ENCODE measurements at places on chromosomes 2 and 18.

DNA sequence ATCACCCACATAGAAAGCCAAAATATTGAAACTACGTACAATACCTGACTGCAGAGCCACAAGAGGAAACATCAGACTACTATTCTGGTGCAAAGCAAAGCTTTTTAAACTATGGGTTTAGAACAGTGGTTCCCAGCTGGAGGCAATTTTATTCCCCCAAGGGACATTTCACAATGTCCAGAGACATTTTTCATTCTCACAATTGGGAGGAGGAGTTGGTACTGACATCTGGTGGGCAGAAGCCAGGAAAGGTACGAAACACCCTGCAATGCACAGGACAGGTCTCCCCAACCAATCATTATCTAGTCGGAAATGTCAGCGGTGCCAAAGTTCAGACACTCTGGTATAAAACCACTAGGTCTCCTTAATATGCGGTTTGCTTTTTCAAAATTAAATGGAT, 88.4 kb upstream of the ARL5A start:
- no peak for DNase-seq

GRCh38 chr2:184444623-184445223, 153.6 kb upstream of the ZNF804A start:
- no peak for DNase-seq

DNA sequence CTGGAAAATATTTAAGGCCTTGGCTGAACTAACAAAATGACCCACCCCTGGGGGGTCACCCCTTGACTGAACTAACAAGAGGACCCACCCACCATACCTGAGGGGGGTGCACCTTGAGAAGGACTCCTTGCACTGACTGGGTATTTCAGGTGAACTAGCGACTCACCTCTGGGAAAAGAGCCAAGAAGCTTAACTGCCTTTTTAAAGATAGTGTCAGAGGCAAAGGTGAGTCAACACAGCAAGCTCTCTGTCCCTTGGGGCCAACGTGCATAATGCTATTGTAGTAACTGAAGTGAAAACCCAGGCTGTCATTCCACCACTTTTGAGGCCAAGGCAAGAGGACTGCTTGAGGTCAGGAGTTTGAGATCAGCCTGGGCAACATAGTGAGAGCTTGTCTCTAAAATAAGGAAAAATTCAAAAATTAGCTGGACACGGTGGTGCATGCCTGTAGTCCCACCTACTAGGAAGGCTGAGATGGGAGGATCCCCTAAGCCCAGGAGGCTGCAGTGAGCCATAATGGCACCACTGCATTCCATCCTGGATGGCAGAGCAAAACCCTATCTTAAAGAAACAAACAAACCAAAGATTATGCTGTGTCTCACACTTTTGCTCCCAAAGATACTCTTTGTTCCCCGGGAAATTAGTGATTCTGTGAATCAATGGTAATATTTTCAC, 36.4 kb upstream of the ZCCHC2 start:
- DNase-seq = no peak

DNA sequence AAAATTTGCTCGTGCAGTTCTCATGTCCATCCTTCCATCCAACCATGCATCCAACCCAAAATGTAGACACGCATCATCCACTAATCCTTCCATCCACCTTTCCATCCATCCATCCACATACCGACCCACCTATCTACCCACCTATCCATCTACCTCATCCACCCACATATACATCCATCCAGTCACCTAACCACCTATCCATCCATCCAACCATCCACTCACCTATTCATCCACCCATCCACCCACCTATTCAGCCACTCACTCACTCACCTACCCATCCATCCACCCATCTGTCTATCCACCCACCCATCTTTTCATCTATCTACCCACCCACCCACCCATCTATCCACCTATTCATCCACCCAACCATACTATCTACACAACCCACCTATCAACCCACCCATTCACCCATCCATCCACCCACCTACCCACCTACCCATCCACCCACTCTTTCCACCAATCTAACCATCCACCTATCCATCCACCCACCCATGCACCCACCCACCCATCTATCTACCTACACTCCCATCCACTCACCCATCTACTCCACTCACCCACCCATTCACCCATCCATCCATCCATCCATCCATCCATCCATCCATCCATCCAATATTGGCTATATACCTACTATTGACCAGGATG, 94.3 kb downstream of the VAPA start:
- no peak for DNase-seq

- peak; percentile 74 for DNase-seq
Observed at GRCh38 chr2:45009928-45010701, 863 bp upstream of the SIX2 start.

GRCh38 chr2:196587056-196587455, 52.5 kb upstream of the CCDC150 start:
- DNase-seq = no peak

DNA sequence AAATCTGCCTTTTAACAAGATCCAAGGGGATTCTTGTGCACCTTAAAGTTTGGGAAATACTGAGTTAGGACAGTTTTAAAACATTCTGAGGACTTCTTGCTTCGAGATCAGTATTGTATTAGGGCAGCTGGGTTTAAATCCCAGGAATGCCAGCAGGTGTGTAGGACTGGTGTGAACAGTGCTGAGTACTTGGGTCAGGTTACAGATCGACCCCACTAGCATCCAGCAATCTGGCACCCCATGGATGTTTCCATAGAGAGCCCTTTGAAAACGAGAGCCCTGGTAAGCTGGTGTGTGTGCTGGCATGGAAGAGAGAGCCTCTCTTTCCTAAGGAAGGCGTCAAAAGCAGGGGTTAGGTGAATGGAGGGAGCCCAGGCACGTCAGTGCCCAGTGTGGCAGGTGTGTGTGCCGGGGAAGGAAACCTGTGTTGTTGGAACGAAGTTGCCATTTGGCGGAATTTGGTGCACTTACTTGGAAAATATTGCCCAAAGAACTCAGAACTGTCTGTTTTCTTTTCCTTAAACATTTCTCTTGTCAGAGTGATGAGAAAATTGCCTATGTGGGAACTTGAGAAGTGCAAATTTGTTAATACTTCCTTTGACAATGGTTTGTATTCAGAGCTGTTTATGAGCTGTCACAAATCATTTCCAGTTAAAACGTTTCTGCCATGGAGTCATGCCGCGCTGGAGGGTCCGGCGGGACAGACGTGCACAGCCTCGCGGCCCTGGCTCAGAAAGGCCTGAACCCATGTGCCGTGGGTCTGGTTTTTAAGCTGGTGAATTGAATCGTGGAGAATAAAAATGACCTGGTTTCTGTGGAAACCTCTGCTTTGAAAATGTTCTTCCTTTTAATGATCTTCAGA, 38.1 kb downstream of the LDLRAD4 start:
- DNase-seq = no peak

- no peak for DNase-seq
Observed at GRCh38 chr2:168350380-168350779, 103.0 kb upstream of the STK39 start.

GRCh38 chr2:195312662-195313061, 344.4 kb upstream of the SLC39A10 start:
- no peak for DNase-seq

GRCh38 chr18:73408469-73408868, 540.7 kb upstream of the NETO1 start:
- DNase-seq = no peak

DNA sequence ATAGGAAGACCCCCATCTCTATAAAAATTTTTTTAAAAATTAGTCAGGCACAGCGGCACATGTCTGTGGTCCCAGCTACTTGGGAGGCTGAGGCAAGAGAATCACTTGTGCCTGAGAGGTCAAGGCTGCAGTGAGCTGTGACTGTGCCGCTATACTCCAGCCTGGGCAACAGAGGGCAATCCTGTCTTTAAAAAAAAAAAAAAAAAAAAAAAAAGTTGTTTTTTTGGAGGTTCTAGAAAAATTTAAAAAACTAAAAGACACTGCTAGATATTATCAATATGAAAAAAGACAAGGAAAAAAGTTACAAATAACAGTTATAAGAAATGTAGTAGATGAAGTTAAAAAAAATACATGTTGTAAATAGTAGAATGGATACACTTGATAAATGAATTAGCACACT, 56.1 kb upstream of the C2orf15 start:
- no peak for DNase-seq

All from brain pericyte (primary cell).